Esophagus squamous epithelium (tissue), 5 donors: ENCODE measurements at places on chromosomes 4 and X.

- no peak for DNase-seq
Measured at GRCh38 chr4:186644737-186645261, 78.9 kb downstream of the FAT1 start.

DNA sequence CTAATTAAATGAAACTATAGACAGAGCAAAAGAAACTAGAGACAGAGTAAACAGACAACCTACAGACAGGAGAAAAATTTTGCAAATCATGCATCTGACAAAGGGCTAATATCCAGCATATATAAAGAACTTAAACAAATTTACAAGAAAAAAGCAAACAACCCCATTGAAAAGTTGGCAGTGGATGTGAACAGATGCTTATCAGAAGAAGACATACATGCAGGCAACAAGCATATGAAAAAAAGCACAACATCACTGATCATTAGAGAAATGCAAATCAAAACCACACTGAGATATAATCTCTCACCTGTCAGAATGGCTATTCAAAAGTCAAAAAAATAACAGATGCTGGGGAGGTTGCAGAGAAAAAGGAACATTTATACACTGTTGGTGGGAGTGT lies 14.8 kb downstream of the ZNF280C start:
- DNase-seq, result no peak

DNA sequence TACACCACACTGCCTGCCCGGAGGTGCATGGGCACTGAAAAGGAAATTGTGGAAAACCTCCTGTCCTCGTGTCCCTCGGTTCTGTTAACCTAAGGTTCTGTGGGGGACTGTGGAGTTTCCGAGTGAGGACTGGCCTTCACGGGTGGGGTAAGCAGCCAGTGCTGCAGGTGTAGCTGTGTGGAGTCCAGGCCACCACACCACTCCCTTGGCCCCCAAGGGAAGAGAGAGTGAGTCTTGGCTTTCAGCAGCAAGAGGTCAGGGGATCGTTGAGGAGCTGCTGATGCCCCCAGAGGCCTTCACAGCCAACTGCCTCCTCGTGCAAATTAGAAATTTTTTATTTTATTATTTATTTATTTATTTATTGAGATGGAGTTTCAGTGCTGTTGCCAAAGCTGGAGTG lies 20.4 kb downstream of the BEND4 start:
- DNase-seq, result no peak

DNA sequence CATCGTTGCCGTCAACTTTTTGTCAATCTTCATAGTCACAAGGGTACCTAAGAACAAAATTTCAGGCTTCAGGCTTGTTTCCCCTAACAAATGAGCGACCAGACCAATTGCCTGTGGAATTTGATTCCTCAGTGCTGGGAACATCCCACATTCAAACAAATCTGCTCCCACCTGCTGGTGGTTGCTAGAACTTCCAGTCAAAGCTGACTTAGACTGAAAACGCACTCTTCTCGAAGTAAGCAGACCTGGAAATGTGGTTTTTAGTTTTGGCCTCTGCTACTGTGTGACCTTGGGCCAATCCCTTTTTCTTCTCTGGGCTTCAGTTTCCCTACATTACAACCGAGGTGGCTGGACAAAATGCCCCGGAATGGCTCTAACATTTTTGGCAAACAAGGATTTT lies 1.8 kb upstream of the GABRQ start:
- DNase-seq, result no peak

DNA sequence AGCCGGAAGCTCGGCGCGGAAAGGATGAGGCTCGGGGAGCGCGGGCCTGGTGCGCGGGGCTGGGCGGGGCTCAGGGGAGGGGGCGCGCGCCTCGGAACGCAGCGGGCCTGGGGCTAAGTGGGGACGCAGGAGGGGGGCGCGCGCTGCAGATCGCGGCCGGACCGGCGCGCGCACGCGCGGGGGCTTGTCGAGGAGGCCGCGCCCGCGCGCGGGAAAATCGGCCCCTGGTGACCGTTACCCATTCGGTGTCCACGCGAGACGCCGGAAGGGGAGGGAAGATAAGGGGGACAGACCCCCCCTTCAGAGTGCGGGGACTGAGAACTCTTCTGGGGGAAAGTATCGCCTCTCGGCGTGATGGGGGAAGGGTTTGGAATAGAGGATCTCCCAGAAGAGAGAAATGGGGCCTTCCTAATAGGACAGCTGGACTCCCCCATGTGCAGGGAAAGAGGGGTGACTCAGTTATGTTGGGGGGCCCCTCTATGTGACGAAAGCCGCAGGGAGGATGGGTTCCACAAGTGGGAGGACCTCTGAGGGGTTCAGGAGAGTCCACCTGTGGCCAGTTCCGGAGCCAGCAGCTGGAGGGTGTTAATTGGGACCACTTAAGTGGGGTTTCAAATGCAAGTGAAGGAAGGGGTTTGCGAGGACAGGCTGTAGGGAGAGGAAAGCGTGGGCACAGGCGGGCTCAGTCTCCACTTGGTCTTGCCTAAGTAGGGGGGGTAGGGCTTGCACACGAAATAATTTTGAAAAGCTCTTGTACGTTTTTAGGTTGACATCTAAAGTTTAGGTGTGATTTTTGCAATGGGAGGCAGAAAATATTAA lies 584 bp downstream of the SUV39H1 start:
- DNase-seq, result no peak

DNA sequence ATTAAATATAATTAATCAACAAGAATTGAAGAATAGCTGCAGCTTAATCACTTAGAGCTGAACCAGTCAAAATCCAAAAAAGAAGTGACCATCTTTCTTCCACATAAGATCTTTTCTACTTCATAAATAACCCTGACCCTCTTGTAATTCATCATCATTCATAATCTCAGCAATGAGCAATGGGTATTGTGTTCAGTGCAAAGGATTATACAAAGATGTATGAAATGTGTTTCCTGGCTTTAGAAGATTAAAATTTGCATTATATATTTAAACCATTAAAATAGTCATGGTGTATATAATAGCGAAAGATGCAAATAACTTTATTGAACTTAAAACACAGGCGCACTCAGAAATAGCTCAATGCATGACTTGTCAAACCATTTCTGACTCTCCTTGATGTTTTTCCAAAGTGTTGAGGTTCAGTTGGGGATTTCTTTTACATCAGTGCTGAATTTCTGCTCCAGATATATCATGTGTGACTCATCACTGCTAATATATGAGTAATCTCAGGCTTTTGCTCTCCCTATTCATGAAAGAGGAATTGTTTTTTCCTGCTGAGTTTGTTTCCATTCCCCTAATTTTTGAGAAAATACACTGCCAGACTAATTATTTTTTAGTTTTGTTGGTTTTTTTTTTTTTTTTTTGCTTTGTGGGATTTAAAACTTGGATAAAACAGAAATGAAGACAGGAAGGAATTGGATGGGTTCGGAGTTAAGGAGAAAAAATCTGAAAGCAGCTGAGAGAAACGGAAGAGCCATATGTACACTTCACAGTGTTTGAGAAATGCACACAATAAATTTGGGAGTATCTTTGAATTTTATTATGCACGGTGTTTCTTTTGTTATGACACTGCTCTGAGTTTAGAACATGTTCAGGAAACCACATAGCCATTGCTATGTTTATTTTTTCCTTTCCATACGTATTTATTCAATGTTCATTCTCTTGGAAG lies 290.1 kb upstream of the PCDH7 start:
- DNase-seq, result no peak

GRCh38 chrX:52425775-52426174 lies 57.0 kb downstream of the XAGE2 start:
- no peak for DNase-seq

GRCh38 chrX:1140236-1140681 lies 72.2 kb downstream of the CRLF2 start:
- DNase-seq, result no peak

DNA sequence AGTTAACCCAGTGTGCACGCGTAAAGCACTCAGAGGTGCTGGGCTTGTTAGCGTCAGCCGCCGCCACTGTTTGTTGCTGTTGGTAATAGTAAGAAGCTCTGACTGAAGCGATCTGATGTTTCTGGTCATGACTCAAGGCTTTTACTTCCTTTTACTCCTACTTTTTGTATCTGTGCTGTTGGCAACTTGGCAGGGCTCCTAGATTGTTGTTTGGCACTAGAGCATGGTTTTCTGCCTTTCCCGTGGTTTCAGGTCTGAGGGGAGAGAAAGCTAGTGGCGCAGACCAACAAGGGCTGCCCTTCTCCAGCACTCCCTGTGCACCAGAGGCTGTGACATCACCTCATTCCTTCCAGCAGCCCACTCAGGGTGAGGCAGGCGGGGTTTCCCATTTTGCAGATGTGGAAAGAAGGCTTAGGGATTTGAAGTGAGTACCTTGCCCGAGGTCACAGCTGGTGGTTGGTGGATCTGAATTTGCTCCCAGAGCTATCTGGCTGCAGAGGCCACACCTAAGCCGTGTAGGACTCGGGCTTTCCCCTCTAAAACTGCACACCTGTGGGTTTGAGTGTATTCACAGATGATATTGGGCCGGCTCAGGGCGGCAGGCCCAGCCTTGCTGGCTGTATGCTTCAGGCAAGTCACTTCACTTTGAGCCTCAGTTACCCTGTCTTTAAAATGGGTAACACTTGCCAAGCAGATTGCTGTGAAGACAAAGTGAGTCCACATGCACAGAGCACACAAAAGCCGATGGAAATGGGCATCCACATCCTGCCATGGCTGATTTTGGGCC lies 51.2 kb upstream of the TADA2B start:
- no peak for DNase-seq

GRCh38 chr4:59983852-59984251 lies 1216.3 kb upstream of the ADGRL3 start:
- DNase-seq, result no peak

DNA sequence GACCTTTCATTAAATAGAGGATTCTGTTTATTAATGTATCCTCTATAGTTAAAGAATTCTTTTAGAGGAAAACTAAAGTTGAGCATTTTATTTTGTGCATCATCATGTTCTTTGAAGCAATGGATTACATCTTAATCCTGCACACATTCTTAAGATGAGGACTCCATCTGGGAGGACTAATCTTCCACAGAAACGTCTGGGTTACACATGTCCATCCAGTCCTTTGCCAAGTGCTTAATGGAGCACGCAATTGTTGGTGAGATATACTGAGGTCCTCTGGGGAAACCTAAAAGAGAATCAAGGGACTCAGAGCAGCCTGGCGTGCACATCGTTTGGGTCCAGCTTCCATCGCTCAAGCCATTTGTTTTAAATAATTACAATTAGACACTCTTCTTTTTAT lies 115.1 kb upstream of the SFRP2 start:
- DNase-seq, result no peak

GRCh38 chr4:73181231-73181630 lies 77.4 kb downstream of the ANKRD17 start:
- no peak for DNase-seq

DNA sequence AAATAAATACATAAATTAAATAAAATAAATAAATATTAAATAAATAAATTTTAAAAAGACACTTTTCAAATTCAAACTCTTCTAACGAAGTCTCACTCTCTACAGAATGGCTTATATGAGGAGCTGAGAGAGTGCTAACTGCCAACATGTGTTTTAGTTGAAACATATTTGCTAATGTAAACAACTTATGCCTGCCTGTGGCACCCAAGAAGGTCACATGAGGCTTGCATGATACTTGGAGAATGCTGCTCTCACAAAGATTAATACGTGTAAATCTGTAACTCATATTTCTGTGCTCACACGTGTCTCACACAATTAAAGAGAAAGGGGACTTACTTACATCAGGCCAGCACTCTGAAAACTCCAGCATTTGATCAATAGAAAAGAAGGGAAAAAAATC lies 43.2 kb upstream of the PITX2 start:
- no peak for DNase-seq
